Glomerular endothelial cell (primary cell): ENCODE measurements at places on chromosomes 5 and 9. TPM values are rescaled to one million over a fixed set of nuclear protein-coding genes. Genes with fewer than 3 reads are reported as not detected.

DNA sequence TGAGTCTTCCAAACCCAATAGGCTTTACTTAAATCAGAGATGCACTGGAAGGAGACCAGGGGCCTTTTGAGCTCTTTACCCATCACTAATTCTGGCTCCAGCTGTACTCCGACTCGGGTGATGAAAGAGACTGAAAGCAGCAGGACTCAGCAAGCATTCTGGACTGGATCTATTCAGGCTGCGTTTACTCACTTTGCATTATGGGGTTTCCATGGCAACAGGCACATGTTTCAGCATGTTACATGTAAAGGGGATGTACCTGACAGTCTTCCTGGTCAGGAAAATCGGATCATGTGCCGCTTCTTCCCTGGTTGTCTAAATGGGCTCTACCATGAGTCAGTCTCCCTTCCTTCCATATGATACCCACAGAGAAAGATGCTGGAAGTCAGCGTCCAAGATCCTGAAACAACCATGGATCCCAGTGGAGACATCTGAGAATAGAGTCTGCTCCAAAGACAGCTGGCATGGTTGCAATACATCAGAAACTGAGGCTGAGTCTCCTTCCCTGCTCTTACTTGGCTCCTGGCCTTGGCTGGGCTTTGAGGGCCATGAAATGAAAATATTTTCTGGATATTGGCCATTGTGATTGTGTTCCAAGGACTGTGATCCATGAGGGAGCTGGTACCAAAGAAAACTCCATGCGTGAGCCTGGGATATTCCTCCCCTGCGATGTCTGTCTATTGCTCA, 102.5 kb upstream of the TNC start:
- DNase-seq = no peak

- DNase-seq = no peak
Measured at GRCh38 chr5:132446621-132447020, 44.0 kb downstream of the IRF1 start.

DNA sequence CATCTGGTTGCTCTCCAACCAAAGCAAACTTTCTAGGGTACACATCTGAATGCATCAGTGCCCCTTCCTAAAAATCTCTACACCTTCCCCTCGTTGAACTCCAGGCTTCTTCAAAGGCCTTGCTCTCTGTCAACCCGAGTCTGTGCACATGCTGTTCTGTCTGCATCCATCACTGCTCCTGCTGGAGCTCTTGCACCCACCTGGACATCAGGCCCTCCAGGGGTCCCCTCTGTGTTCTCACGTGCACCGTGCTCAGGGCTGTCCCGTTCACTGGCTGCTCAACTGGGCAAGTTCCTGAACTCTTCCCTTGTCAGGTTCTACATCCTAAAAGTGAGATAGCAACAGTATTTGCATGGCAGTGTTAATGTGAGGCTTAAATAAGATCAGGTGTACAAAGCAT, 62.7 kb upstream of the ANGPTL2 start:
- no peak for DNase-seq

DNA sequence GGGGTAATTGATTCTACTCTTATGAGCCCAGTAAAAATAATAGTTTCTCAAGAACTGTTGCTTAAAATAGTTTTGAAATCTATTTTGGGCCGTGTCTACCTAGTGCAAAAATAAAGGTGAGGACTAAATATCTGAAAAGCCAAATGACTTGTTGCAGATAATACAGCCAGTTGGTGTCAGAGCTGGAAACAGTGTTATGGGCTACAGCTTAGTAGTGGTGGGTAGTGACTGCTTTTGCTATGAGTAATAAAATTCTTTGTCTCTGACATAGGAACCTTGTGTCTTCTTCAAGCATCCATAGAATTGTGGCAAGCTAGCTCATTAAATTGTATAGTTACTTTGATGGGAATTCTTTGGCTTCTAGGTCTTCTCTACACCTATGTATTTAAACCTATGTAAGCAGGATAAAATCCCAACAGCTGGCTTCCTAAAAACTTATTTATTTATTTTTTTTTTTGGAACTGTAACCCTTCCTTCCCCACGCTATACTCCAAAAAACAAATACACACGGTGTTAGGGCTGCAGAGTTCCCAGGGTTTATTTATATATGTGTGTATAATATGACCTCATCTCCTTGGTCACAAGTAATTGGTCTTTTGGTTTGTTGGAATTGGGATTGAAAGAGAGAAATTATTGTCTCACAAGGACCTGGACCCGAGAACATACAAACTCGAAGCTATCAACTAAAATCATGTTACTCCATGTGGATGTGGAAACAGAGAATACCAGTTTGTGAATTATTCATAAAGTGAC, 138.0 kb downstream of the NUDT12 start:
- DNase-seq = no peak

GRCh38 chr5:155250596-155250995, 237.0 kb downstream of the KIF4B start:
- DNase-seq = no peak

Gene FLT4
- total RNA-seq = 97.3 and 203 TPM in 2 replicates

Gene NPR2
- total RNA-seq = 15.9 and 16.6 TPM in 2 replicates

Gene GRXCR2
- total RNA-seq = not detected in 2 replicates

Gene SPATA31C1
- not detected in 2 replicates for total RNA-seq

Gene PHYHD1
- total RNA-seq = 0.23 and 2.9 TPM in 2 replicates
